ENCODE measurements at places on chromosomes 7 and 10.

GRCh38 chr7:768881-769504 is 41.9 kb upstream of the PRKAR1B start:
- peak; percentile 20 for DNase-seq

DNA sequence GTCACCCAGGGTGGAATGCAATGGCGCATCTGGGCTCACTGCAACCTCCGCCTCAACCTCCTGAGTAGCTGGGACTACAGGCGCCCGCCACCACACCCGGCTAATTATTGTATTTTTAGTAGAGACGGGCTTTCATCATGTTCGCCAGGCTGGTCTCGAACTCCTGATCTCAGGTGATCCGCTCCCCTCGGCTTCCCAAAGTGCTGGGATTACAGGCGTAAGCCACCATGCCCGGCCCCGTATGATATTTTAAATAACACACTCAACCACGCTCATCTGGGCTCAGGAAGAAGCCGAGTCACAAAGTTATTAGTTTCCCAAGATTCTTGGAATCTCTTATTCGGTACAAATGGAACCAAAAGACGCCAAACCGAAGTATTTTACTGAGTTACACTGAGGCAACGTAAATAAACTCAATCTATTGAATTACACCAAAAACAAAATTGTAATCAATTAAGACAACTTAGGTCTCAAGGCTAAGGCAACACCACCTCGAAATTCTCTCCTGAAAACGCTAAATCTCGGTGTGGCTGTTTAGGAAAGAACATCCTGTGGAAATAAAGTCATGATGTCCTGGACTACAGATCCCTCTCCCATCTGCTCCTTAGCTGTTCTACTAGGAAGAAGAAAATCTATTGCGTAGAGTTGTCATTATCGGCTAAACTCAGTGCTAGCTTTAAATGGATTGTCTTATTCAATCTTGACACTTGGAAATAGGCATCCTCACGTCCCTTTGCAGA is 910 bp downstream of the ARHGAP19 start:
- no peak for DNase-seq

DNA sequence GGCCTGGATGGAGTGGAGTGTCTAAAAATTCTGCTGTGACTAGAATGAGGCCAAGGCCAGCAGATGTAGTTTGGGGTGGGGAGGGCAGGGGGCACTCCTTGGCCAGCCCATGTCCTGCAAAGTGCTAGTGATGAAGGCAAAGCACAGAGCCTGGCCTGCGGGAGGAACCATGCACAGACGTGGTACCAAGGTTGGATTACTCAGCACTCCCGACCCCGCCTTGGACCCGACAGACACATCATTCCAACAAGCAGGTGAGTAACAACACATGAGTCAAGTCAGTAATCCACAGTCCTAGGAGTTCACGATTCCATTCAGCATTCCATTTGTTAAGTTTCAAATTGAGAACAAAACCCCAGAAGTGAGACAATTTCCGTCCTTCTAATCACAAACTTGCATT is 317.3 kb downstream of the TCERG1L start:
- no peak for DNase-seq

DNA sequence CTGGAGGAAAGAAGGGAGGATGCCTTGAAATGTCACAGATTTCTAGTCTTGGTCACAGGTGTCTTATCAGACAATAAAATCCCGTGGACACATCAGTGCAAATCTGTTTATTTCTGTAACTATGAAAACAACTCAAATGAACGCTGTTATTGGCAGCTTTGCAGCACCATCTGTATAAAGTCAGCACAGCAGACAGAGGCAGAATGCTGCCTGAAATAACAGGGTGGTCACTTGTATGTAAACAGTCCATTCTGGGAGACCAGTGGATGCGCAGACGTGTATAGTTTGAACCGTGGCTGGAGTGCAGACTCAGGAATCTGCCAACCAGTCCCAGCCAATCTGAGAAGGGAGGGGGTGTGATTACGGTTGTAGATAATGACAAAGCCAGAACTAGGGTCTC is 54.8 kb downstream of the SEC23IP start:
- no peak for DNase-seq

GRCh38 chr7:116650436-116650835 is 21.6 kb upstream of the MET start:
- no peak for DNase-seq

- DNase-seq: no peak
Observed at GRCh38 chr7:104137971-104138370, 69.8 kb downstream of the ORC5 start.

- peak; percentile 55 for DNase-seq
Observed at GRCh38 chr10:110681023-110681681, 37.0 kb downstream of the RBM20 start.

GRCh38 chr7:135773464-135773863 is 24.9 kb upstream of the FAM180A start:
- no peak for DNase-seq

- no peak for DNase-seq
Observed at GRCh38 chr10:36759141-36759805, 366.1 kb upstream of the ANKRD30A start.

GRCh38 chr10:49653273-49653929 is 26.1 kb upstream of the C10orf53 start:
- DNase-seq: no peak

GRCh38 chr10:49656845-49657493 is 22.5 kb upstream of the C10orf53 start:
- DNase-seq: no peak

DNA sequence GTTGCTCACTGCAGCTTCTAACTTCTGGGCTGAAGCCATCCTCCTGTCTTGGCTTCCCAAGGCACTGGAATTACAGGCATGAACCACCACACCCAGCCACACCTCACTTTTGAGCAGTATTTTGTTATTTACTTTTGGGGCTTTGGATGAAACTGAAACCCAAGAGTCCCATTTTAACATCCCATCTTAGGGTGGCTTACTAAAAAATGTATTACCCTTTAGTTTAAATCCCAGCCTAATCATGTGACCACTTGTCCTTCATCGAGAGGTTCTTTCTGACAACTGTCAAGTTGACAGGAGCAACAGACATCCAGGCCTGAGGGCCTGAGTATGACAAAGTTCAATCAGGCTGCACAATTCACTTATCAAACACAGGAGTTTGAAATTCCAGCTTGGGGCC is 33.6 kb downstream of the C10orf67 start:
- DNase-seq: no peak

- DNase-seq: no peak
Observed at GRCh38 chr10:103021150-103021899, 103.2 kb downstream of the CNNM2 start.

- DNase-seq: no peak
Observed at GRCh38 chr7:101869901-101870290, 52.5 kb downstream of the CUX1 start.

DNA sequence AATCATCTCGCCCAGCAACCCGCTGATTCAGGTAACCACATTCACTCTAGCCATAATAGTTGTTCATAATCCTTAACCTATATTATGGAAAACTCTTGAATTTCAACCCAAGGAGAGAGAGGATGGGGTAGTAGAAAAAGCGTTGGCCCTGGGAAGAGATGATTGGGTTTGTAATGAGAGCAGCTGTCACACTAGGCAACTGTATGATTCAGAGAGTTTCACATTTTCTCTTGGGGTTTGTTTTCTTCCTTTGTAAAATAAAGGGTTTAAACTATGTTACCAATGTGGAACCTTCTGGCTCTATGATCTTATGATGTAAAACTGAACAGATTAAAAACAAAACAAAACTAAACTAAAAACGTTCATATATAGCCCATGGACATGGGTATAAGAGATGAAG is 705.2 kb upstream of the IGFBP3 start:
- no peak for DNase-seq

- DNase-seq: no peak
Observed at GRCh38 chr10:29163746-29164145, 125.1 kb upstream of the LYZL1 start.

GRCh38 chr7:985915-986741 is 3.1 kb downstream of the CYP2W1 start:
- no peak for DNase-seq

DNA sequence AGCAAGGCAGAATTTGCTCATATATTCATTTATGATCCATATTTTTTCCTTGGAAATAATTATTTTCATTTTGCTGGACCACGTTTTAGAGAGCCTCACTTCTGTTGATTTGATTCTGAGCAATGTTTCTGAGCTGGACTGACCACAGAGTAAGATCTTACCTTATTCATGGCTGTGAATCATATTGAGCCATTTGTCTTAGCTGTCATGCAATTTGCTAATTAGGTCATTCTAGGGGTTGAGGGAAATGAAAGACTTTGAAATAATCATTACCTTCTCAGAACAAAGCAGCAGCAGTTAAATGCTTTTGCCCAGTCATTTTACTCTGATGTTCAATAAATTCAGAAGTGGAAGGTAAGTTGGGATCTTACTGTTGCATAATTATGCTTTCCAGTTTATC is 251.4 kb downstream of the SDK1 start:
- no peak for DNase-seq

GRCh38 chr7:134988161-134988560 is 1.9 kb downstream of the AGBL3 start:
- DNase-seq: no peak

DNA sequence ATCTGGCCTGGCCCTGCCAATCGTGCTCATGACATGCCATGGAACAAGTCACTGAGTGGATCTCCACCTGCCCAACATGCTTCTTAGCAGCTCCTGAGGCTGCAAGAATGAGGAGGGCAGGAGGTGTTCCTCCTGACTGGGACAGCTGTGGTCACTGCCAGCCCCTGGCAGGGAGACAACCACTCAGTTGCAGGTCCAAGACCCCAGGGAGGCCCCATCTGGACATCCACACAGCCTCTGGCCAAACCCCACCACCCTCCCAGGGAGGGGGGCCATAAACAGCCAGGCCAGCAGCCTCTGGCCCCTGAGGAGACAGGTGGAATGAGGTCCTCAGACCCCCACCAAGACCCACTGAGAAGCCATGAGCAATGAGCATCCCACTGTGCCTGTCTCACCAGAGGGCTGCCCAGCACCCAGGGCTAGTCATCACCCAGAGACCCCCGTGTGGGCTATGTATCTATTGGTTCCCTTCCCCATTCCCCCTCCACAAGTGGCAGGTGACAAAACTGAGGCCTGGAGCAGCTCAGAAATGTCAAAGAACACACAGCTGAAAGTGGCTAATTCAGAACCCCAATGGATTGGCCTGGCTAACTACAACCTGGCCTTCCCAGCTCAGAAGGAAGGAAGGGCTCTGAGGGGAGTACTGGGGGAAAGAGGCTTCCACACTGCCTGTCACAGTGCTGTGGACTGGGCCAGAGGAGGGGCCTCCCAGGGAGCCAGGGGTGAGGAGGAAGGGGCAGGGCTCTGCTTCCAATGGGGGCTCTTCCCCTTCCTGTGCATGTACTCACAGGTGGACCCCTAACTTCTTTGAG is 3.0 kb downstream of the GPRIN2 start:
- DNase-seq: peak; percentile 2

DNA sequence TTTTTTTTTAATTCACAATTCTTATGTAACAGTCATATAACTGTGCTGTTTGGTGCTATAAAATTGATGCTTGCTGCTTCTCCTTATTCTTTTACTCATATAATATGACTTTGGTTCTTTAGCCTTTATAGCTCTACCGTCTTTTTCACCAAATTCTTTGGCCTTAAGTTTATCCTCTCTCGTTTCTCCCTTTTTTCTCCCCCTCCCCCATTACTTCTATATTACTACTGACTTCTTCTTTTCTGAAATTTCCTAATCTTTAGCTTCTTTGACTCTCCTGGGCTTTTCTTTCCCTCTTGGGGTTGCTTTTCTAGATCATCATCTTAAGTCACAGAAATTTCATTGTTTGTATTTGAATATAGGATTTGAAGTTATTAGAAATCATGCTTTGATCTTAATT is 3.8 kb downstream of the BCCIP start:
- DNase-seq: no peak

DNA sequence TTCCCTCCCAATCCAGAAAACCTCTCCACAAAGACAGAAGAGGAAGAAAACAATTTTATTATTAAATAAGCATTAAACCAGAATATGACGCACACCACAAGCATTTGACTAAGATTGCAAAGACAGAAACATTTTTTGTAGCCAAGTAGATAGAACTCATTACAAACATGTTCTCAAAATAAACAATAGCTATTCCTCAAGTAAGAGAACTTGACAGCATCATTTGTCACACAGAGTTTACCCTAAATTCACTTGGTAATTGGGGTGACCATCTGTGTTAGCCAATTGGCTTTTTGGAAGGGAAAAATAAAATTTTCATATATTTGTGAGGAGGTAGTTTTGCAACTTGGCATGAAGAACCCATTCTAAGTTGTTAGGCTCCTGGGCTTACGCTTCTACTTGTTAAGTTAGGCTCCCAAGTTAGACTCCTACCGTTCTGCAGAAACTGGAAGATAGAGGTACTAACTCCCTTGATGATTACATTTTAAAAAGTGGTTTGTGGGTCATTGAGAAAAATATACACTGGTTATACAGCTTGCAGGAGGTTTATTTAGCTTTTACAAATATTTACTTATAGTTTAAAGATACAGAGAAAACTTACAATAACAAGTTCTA is 618.6 kb upstream of the CNTNAP2 start:
- DNase-seq: no peak

DNA sequence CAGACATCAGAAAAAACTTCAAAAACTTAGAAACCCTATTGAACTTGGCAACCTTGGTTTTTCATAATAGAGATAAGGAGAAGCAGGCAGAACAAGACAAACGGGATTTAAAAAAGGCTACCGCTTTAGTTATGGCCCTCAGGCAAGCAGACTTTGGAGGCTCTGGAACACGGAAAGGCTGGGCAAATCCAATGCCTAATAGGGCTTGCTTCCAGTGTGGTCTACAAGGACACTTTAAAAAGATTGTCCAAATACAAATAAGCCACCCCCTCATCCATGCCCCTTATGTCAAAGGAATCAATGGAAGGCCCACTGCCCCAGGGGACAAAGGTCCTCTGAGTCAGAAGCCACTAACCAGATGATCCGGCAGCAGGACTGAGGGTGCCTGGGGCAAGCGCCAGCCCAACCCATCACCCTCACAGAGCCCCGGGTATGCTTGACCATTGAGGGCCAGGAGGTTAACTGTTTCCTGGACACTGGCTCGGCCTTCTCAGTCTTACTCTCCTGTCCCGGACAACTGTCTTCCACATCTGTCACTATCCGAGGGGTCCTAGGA is 115.3 kb downstream of the NRCAM start:
- DNase-seq: no peak

GRCh38 chr7:114310345-114311110 is 104.1 kb upstream of the FOXP2 start:
- DNase-seq: no peak

Measured in activated CD4-positive, alpha-beta T cell treated with anti-CD3 and anti-CD28 coated beads for 48 hours (primary cell).